D721Med (cell line): ENCODE measurements at places on chromosomes 2 and 18.
A peak's percentile ranks its signal among the peaks of the same experiment; 100 is the strongest.

DNA sequence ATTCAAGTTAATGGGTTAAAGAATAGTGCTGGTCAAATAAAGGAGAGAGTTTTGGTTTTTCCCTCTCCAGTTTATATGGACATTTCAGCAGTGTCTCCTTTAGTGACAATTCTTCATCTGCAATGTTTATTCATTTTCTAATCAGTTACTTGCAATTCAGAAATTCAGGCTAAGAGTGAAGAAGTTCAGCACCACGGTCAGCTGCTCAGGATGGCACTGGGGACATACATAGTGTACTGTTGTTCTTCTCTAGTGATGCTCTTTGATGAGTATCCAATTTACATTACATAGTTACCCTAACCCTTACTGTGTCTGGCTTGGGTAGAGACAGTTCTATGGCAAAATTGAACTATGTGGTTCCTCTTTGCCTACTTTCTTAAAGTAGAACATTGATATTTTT, 412.7 kb downstream of the CNTNAP5 start:
- no peak for DNase-seq

DNA sequence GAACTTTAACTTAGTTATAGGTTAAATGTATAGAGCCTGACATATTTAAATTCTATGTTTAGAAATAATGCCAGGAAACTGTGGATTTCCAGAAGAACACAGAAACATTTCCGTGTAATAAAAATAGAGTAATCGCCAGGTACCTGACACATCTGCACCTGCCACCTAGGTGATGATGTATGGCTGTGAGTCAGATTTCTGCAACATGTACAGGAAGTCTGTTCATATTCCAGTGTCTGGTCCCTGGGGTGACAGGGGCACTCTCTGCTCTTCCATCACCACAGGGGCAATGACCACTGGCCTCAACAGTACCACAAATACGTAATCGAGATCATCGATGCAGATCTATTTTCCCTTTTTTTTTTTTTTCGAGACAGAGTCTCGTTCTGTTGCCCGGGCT, 101.1 kb upstream of the LPIN2 start:
- no peak for DNase-seq

- no peak for DNase-seq
Observed at GRCh38 chr2:238724728-238725127, 123.2 kb upstream of the TWIST2 start.

DNA sequence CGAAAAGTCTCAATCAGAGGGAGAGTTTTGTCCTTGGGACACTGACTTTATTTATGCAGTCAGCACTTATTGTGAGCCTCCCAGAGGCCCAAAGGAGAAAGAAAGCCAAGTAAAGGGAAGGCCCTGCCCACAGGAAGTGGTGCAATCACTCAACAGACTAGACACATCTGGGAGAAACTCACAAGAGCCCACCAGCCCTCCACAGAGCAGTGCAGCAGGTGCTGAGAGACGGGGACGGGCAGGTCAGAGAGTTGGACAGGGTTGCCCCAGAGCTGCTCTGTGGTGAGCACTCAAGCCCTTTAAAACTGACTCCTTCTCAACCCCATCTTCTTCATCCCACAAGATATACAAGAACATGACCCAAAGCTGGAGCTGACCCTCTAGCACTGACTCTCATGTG, 96.0 kb downstream of the TFCP2L1 start:
- no peak for DNase-seq

GRCh38 chr2:207142461-207142860, 23.3 kb downstream of the KLF7 start:
- DNase-seq, result no peak

GRCh38 chr2:95323347-95324155, 26.4 kb downstream of the KCNIP3 start:
- peak; percentile 56 for DNase-seq

DNA sequence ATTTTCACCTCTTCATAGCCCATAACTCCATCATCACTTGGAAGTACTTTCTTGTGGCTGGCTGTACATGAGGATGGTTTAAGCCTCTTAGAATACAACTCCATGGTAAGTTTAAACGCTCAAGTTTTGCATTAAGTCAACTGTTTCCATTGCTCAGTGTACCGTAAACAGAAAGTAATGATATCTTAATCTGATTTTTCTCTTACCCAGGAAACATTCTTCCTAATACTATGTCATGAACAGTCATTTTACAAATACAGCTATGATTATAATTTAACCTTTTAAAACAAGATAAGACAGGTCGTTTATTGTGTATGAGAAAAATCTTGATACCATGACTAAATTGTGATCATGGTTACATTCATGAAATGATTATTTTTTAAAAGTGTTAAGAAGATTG, 11.6 kb upstream of the DYNC2LI1 start:
- no peak for DNase-seq

DNA sequence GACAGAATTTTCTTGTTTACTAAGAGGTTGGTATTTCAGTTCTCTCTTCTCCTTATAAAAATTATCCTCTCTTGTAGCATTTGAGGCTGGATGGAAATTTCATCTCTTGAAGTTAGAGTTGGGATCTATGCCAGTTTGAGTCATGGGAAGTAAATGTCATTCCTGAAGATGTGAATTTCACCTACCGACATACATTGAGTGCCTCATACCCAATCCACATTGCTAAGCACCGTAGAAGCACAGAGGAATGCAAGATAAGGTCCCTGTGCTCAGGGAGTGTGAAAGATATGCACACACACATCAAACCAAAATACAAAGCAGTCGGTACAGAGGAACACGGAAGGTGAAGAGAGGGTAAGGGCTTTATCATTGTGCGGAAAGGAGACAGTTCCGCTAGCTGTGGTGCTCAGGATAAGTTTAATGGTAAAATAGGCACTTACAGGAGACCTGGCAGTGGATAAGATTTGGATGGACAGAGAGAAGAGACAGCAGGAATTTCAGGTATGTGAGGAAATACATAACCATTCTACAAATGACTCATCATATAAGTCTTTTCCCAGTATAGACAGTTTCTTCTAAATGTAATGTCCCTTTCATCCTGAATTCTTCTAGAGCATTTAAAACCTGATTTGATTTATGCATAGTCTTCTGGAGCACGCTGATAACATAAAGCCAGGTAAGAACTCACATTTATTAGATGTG, 205.3 kb upstream of the ST6GAL2 start:
- DNase-seq, result no peak

GRCh38 chr2:121778741-121779487, 23.5 kb downstream of the TSN start:
- no peak for DNase-seq

GRCh38 chr2:145344076-145344724, 824.3 kb upstream of the ZEB2 start:
- DNase-seq, result no peak

- DNase-seq, result no peak
Observed at GRCh38 chr2:204779771-204780170, 234.5 kb downstream of the PARD3B start.

DNA sequence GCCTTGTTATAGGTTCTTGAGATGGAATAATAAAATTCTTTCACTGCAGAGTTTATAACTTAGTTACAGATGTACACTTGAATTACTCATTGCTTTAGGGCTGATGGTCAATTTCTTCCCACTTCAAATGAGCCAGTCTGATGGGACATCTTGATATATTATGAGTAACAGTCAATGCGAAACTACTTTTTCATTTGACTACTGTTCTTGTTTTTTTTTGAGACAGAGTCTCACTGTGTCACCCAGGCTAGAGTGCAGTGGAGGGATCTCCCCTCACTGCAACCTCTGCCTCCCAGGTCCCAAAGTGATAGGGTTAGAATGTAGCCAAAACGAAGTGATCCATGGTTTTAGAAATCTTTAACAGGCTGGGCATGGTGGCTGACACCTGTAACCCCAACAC, 57.1 kb downstream of the ST3GAL5 start:
- DNase-seq, result no peak
